ENCODE measurements at places on chromosomes 4 and X. TPM values are rescaled to one million over a fixed set of nuclear protein-coding genes. Genes with fewer than 3 reads are reported as not detected.

DNA sequence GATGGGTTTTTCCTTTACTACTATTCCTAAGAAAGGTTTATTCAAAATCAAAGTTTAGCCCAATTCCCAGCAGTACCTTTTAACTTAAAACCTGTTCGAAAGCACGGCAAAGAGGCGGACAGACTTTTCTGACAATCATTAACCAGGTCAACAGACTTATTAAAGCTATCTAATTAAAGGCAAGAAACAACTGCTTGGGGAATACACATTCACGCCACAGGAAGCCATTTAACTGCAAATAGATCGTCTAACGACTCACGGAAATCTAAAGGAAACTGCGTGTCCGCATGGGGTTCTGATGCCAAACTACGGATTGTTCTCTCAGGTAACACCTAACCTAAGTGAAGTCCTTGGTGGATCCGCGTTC, 663 bp upstream of the USP53 start:
- no peak for DNase-seq

GRCh38 chr4:120723986-120724385, 198.5 kb downstream of the PRDM5 start:
- no peak for DNase-seq

GRCh38 chr4:184380707-184381106, 93.6 kb downstream of the IRF2 start:
- no peak for DNase-seq

The DMRTC1B gene
- polyA plus RNA-seq = not detected

The VEGFD gene
- polyA plus RNA-seq = 0.07 TPM

- no peak for DNase-seq
Measured at GRCh38 chrX:70172964-70173363, 4.3 kb upstream of the DGAT2L6 start.

DNA sequence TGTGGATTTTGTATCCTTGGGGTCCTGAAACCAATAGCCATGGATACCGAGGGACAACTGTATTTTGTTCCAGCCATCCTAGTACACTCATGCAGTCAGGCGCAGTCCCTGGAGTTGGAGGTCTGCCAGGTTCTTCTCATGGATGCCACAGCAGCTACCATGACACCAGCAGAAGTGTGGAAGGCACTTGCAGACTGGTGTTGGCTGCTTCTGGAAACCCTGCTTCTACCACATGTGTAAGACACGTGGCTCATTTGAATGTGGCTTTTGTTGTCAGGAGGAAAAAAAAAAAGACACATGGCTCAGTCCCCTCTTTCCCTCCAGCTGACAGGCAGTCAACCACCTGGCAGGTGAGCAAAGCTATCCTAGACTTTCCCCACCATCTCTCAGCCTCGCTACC, 19.4 kb downstream of the DRD5 start:
- no peak for DNase-seq

Measured in BJ (cell line).